ENCODE measurements at places on chromosomes 6 and 20.

DNA sequence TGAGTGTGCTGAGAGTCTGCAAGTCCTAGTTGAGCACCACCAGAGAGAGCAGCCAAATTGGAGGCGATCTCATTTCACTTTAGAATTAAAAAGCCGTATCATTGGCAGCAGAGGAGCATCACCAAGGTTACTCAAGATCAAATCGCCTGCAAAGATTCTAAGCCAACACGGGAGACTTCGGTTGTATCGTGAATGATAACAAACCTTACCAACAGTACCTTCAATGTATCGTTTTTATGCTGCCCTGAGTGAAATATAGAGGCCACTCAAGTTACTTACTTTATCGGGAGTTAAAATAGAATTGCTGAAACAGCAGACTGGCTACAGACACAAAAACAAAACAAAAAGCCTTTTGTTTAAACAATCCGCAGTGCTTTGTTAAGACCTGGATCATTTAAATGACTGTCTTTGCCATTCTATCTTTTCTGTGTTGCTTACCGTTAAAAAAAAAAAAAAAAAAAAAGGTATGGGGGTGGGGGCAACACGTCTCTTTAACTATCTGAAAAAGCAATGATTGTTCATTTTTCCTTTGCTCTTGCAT, 14.2 kb downstream of the NHSL1 start:
- no peak for DNase-seq

- no peak for DNase-seq
These were observed 72.5 kb downstream of the FAM50B start for GRCh38 chr6:3921663-3922062.

DNA sequence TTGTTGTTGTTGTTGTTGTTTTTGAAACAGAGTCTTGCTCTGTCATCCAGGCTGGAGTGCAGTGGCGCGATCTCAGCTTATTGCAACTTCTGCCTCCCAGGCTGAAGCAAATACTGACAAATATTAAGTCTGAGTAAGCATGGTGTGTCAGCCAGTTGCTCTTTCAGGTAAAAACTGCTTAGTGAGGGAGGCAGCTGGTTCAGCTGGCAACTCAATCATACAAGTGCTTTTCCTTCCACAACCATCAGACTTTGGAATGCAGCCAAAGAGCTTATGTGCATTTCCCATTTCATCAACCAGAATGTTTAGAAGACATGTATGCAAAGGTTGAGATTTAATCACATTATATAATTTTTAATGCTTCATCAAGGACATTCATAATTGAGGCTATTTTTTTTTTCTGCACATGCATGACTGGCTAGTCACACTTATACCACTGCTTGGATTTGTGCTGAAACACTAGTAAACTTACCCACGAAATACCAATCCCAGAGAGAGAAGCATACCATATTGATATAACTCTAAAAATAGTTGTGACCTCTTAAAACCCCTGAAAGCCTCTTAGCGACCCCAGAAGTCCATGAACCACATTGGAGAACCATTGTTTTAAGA, 56.0 kb downstream of the CLIC5 start:
- peak; percentile 81 for DNase-seq

DNA sequence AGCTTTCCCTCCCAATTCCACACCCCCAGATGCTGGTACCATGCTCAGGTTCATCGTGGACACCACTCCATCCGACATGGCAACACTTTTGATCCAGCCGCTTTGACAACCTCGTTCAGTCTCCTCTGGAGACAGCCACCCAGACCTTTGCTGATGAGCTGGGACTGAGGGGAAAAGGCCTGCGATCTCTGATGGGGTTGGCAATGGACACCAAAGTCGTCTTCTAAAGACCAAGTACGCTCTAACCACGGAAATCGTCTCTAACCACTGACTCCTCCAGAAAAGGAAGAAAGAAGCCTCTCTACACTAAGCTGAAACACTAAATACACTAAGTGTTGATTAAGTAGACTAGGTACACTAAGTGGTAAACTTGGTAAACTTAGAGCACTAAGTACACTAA, 26.1 kb upstream of the HLA-E start:
- DNase-seq: no peak

Data from kidney glomerular epithelial cell (primary cell).